ENCODE measurements at places on chromosomes 13 and 19. TPM values are rescaled to one million over a fixed set of nuclear protein-coding genes. Genes with fewer than 3 reads are reported as not detected.

- H3K4me3 ChIP-seq = no peak overlapping the region
- H3K36me3 ChIP-seq = no peaks in the 10 kb centered on the region
- H3K27ac ChIP-seq = no peak overlapping the region
- DNase-seq = no peak
- H3K4me1 ChIP-seq = no peaks in the 10 kb centered on the region
Observed at GRCh38 chr19:35320065-35320713, 8.8 kb upstream of the CD22 start.

GRCh38 chr13:112861876-112862615 is 107.0 kb upstream of the MCF2L start:
- H3K27me3 ChIP-seq = no peaks in the 10 kb centered on the region
- H3K27ac ChIP-seq = no peak overlapping the region
- no peak overlapping the region for H3K4me3 ChIP-seq
- no peaks in the 10 kb centered on the region for H3K36me3 ChIP-seq
- no peaks in the 10 kb centered on the region for H3K4me1 ChIP-seq
- no peak for DNase-seq

- H3K4me1 ChIP-seq = peaks cover 18% of the 10 kb centered on the region
- H3K4me3 ChIP-seq = peak overlapping the region; percentile 89
- H3K27me3 ChIP-seq = no peaks in the 10 kb centered on the region
- no peak for DNase-seq
Observed at GRCh38 chr19:49056101-49056901, 1.2 kb downstream of the CGB7 start.

The TYROBP gene
- 247 TPM for total RNA-seq

DNA sequence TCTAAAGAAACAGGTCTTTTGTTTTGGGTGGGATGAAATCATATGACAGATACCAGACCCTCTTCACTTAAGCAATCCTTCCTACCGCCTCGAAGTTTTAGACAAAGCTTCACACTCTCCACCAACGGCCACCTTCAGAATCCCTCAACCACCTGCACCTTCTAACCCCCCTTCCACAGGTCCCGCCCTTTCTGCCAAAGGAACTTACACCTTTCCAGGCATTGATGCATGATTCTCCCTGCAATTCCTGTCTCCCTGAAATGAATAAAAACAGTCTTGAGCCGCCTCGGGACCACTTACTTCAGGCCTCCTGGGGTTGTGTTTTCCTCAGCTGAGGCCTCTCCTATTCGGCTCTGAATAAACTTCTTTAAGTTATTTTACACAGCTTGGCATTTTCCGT is 859 bp downstream of the ZNF433 start:
- peaks cover 6% of the 10 kb centered on the region for H3K4me1 ChIP-seq
- no peaks in the 10 kb centered on the region for H3K27me3 ChIP-seq
- H3K27ac ChIP-seq = no peak overlapping the region
- H3K36me3 ChIP-seq = no peaks in the 10 kb centered on the region
- peak overlapping the region; percentile 87 for H3K4me3 ChIP-seq
- no peak for DNase-seq
